ENCODE measurements at places on chromosomes 6 and 20. TPM values are rescaled to one million over a fixed set of nuclear protein-coding genes. Genes with fewer than 3 reads are reported as not detected.
A peak's percentile ranks its signal among the peaks of the same experiment; 100 is the strongest.

- DNase-seq = no peak
Observed at GRCh38 chr6:81215092-81215432, 537.4 kb downstream of the TENT5A start.

The PDE10A gene
- total RNA-seq = 3.1 TPM

The TUBB2B gene
- total RNA-seq = 627 TPM

The LRFN2 gene
- total RNA-seq = 1.3 TPM

DNA sequence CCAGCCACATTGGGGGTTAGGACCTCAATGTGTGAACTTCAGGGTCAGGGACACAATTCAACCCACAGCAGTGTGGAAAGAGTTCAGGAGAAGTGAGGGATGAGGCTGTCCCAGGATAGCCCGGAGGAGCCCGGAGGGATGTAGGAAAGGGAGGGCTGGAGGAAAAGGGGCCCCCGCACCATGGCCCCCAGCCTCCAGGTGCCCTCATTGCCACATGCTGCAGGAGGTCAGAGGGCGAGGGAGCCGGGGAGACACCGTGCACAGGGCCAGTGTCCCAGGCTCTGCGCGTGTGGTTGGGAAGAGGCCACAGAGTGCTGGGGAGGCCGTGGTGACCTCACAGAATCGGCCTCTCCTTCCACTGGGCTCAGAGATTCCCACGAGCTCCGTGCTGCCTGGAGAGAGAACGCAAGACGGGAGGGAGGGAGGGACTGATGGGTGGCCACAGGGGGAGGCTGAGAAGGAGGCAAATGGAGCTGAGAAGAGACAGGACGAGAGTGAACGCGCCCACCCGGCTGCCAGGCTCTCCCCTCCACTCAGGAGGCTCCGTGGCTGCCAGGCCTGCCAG lies 215.1 kb downstream of the DLL1 start:
- DNase-seq = no peak

The MAFB gene
- 6.7 TPM for total RNA-seq

The PARD6B gene
- total RNA-seq = 37.5 TPM

The LRRN4 gene
- 0.64 TPM for total RNA-seq

DNA sequence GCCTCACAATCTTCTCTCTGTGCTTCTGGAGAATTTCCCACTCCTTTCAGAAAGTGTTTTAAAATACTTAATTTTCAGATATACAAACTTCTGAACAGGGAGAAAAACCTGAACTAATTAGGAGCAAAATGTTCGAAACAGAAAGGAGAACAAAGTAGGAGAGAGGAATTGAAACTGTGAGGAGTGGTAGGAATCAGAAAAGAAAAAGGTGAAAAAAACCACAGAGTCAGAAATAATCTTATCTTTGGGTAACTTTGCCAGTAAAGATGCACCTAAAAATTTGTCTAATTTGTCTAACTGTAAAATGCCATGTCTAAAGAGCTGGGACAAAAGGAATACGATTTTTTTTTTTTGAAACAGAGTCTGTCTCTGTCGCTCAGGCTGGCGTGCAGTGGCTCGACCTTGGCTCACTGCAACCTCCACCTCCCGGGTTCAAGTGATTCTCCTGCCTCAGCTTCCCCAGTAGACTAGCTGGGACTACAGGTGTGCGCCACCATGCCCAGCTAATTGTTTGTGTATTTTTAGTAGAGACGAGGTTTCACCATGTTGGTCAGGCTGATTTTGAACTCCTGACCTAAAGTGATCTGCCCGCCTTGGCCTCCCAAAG lies 4.7 kb upstream of the RIPOR2 start:
- DNase-seq = no peak

The KCNK5 gene
- total RNA-seq = 41.8 TPM

The OXT gene
- not detected for total RNA-seq

GRCh38 chr20:40768105-40768504 lies 79.1 kb upstream of the MAFB start:
- DNase-seq = no peak

The FAM184A gene
- 19.2 TPM for total RNA-seq

The CST4 gene
- not detected for total RNA-seq

- no peak for DNase-seq
Observed at GRCh38 chr20:3021327-3021726, 22.1 kb upstream of the GNRH2 start.

The SCUBE3 gene
- total RNA-seq = 1.6 TPM

DNA sequence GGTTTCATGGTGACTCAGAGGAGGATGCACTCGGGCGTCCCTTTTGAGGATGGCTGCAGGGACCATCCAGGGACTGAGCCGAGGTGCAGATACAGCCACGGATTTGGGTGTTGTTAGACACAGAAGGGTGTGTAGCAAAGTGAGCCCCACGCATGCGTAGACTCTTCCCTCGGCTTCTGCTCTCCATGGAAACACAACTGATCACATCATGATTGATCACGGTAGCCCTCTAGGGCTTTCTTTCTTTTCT lies 606 bp upstream of the ULBP1 start:
- DNase-seq = peak; percentile 45

The C4A gene
- 5.2 TPM for total RNA-seq

The HLA-DRB1 gene
- total RNA-seq = 1.4 TPM

GRCh38 chr6:27861276-27861840 lies 50.8 kb downstream of the OR2B2 start:
- no peak for DNase-seq

GRCh38 chr6:8743170-8743745 lies 307.9 kb upstream of the SLC35B3 start:
- DNase-seq = no peak

DNA sequence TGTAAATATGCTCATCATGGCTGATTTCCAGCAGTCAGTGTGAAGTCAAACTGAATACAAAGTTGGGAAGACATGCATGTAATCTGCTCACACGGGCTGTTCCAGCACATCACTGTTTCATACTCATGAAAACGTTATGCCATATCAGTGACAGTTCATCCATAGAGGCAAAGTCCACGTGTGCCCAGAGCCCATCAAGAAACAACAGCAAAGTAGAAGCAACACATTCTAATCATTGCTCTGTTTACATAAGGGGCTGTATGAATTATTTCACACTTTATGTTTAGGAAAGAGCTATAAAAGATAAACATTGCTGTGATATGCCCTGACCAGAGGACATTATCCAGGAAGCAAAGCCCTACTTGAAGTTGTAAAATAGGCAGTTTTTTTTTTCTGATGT lies 157.0 kb upstream of the ENPP5 start:
- no peak for DNase-seq

DNA sequence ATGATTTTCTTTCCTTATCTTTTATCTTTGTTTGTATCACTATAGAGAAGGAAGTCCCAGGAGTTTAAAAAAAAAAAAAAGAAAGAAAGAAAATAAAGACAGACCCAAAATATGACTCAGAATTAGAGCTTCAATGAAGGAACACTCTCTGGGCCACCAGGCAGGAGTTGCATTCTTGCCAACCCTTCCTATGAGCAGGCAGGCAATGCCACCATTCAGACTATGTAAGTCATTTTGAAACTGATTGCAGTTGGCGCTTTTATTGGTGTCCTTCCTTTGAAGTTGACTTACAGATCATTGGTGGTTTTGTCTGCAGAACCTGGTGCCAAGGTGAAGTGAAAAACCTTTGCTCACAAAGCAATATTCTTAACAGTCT lies 50.3 kb downstream of the MYB start:
- DNase-seq = no peak

The ERVFRD-1 gene
- total RNA-seq = not detected

GRCh38 chr20:19812696-19813095 lies 54.6 kb downstream of the RIN2 start:
- DNase-seq = no peak

The PRND gene
- total RNA-seq = not detected

GRCh38 chr6:6920114-6920986 lies 187.4 kb upstream of the RREB1 start:
- DNase-seq = no peak

The COL9A3 gene
- 123 TPM for total RNA-seq

DNA sequence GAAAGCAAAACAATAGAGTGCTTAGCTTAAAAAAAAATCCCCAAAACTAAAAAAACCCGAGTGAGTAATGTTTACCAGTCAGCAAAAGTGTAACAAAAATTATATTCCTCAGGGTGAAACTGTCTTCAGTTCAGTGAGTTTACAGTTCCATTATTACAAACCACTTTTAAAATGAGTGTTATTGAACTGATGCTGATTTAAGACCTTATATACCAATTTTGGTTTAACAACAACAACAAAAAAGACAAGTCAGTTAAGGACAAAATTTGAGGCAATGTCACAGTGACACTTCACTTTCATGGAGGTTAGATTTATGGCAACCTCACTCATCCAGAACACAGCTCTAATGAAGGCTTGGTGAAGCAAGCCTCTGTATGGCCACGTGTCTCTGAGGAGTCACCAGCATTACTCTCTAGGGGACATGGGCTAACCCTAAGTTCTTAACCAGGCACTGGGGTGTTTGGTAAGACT lies 630.8 kb downstream of the PHF3 start:
- DNase-seq = no peak

The PXMP4 gene
- 6.0 TPM for total RNA-seq

GRCh38 chr6:45426251-45426650 lies 48.5 kb upstream of the SUPT3H start:
- DNase-seq = no peak

GRCh38 chr20:12957968-12958367 lies 50.8 kb upstream of the SPTLC3 start:
- DNase-seq = no peak

The FOXO3 gene
- total RNA-seq = 18.1 TPM

- DNase-seq = no peak
Observed at GRCh38 chr6:108222504-108222903, 38.3 kb downstream of the SNX3 start.

DNA sequence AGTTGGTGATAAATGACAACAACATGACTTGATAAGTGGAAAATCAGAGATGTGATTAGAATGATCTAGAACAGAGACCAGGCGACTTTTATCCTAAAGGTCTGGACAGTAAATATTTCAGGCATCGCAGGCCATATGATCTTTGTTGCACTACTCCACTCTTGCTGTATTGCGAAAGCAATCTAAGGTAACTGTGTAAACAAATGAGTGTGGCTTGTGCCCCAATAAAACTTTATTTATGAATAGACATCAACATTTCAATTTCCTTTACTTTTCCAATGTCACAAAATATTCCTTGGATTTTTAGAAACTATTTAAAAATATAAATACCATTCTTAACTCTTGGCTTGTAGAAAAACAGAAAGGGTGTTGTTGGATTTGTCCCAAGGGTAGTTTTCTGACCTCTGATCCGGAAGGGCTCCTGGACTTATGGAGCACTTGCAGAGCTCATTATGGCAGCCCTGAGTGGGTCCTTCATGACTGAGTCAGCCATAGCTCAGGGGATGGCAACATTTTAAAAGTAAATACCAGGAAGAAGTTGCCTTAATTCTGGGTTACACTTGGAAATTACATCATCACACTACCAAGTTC lies 34.5 kb downstream of the IL20RA start:
- DNase-seq = no peak

DNA sequence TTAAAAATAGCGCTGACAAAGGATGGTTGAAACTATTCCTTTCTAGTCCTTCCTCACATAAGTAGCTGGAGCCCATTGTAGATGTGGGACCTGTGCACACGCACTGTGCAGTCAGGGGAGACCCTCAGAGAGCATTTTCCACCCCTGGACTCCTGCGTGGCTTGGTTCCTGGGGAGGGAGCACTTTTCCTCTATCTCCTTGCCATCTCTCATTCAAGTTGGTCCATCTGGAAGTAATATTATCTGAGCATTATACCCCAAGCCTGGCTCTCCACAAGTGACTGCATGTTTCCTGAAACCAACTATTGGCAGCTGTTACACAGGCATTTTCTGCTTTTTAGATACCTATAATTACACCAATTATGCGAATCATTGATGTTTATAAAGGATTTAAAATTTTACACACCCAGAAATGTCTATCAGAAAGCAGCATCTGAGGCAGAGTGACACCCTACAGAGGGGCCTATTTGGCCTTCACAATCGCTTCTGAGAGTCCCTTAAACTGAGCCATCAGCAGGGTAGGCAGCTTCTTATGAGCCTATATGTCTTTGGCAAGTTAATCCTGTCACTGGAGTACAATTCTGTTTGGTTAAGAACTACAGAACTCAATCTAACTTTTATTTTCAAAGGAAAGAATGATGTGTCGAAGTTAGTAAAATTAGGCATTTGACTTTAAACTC lies 18.7 kb downstream of the SOX4 start:
- no peak for DNase-seq

DNA sequence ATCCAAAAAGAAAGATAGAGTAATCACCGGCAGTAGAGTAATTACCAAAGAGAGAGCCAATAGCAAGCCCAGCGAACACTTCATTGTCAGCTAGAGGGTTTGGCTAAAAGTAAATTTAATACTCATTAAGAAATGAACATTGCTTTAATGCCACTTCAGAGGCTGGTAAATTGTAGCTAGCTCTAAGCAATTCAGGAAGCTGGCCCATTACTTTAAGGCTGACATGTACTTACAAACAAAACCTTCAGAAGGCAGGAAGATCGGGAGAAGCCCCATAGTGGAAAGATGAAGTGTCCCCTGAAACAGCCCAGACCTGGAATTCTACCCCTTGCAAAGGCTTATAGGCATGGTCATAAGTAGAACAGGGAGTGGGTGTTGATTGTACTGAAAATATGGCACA lies 396.6 kb upstream of the ID4 start:
- DNase-seq = no peak

The NKX2-2 gene
- total RNA-seq = not detected

GRCh38 chr6:100126790-100127484 lies 132.9 kb upstream of the MCHR2 start:
- DNase-seq = no peak

DNA sequence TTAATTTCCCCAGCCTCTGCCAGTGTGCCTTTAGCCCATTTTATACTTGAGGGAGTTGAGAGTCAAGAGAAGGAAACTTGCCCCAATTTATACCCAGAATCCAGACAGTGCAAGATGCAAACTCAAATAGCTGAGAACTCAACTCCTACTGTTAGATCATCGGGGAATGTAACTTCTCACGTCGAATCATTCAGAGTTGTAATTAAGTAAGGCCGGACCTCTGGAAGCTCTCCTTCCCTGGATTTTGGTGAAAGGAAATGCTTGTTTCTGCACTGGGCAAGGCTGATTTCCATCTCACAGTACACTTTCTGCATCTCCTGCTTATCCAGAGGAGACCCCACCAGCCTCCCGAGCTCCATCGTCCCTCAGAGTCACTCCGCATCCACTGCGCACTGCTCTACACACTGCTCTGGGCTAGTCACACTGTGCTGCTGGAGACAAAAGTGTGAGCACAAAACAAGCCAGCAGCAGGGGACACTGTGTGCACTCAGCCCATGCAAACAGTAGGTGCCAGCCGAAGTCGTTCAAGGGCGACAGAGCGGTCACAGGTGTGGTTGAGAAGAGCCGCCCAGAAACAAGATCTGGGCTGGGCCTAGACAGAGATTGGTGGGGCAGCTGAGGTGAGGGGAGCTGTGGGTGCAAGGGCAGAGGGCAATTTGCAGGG lies 150.4 kb upstream of the QKI start:
- DNase-seq = no peak

DNA sequence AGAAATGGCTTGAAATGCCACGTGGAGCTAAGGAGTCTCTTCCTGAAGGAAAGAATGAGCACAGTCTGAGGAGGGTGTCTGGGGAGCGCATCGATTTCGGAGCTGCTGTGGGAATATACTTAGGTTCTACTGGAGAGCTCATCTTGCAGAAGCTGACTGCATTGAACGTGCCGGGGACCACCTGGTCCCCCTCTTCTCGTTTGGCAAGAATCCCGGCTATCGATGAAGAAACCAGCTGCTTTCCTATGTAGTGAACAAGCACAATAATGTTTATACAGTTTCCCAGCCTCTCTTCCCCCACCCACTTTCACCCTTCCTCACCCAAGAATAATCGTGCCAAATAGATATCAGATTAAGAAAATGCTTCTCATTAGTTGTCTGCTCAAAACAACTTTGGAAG lies 242.5 kb downstream of the PACRG start:
- DNase-seq = no peak

GRCh38 chr20:17500826-17501225 lies 30.4 kb downstream of the BFSP1 start:
- no peak for DNase-seq

The HS3ST5 gene
- total RNA-seq = 8.6 TPM

Data from WTC11 (cell line).